ENCODE measurements at places on chromosomes 13 and 19.

DNA sequence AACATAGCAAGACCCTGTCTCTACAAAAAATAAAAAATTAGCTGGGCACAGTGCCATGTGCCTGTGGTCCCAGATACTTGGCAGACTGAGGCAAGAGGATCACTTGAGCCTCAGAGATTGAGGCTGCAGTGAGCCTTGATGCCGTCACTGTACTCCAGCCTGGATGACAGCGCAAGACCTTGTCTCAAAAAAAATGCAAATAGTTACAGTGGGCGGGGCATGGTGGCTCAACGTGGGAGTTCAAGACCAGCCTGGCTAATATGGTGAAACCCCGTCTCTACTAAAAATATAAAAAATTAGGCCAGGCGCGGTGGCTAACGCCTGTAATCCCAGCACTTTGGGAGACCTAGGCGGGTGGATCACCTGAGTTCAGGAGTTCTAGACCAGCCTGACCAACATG, 8.5 kb downstream of the PGLS start:
- DNase-seq, result no peak

- no peak for DNase-seq
Measured at GRCh38 chr13:65342541-65343337, 1887.4 kb downstream of the PCDH9 start.

GRCh38 chr13:77222000-77222690, 104.7 kb downstream of the MYCBP2 start:
- DNase-seq, result no peak

GRCh38 chr13:40169476-40169875, 497.0 kb downstream of the FOXO1 start:
- DNase-seq, result no peak

Measured in GM13977 (cell line).